GM12891 (cell line): ENCODE measurements at places on chromosomes 11 and 22.

DNA sequence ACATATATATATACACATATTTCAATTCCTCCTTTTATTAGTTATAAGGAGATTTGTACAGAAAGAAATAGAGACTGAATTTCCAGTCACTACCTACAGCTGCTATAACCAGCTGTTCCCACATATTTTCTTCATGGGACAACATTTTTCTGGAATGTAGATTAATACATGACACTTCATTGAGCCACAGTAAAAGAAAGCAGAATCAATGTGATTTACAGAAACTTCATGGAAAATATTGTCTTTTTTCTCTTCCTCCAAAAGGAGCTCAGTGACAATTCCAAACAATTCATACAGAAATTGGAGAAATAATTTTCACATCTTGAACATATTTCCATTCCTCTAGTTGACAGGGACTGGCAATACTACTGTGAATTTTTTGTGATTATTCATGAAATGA lies 249.2 kb downstream of the DLG2 start:
- DNase-seq, result no peak

DNA sequence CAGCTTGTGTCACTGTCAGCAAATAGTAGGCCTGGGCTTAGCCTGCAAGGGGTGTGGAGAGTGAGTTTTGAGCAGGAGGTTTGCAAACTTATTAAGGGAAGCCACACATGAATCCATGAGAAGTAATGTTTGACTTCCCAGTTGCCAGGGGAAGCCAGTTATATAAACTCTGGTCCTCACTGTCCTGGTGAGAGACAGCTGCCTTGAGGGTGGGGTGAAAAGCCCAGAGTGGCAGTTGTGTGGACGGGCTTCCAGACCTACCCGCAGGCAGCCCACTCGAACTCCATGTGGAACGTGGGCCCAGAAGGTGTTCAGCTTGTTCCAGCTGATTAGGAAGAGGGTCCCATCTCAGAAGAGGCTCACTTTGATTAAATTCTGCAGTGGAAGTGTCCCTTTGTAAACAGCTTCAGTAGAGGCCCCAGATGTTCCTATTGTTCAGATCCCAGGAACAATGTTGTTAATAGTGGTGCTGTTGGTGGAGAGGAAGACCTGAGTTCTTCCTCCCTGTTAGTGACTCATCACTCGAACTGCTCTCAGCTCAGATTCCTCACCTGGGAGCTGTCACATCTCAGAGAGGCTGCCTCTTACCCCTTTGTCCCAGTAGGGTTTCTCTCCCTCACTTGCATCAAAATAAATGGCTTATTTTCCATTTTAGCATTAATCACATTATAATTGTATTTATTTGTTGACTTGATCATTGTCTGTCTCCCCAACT lies 63.4 kb downstream of the GRAMD1B start:
- DNase-seq, result no peak

- DNase-seq, result no peak
Measured at GRCh38 chr11:85866137-85866827, 11.1 kb downstream of the CCDC83 start.

DNA sequence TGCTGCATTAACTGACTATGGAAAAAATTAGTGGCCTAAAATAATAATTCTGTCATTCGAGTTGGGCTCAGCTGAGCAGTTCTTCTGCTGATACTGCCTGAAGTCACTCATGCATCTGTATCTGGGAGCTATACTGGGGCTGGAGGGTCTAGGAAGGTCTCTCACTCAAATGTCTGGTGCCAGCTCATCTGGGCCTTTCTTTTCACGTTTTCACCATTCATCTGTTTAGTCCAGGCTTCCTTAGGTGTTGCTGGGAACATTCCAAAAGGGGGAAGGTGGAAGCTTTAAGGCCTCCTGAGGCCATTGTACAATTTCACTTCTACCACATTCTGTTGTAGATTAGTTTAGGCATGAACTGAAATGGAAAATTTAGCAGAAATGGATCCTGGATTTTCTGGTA lies 28.0 kb downstream of the YAP1 start:
- DNase-seq, result no peak

GRCh38 chr22:50731811-50732624 lies 6.0 kb upstream of the ACR start:
- peak; percentile 85 for DNase-seq

DNA sequence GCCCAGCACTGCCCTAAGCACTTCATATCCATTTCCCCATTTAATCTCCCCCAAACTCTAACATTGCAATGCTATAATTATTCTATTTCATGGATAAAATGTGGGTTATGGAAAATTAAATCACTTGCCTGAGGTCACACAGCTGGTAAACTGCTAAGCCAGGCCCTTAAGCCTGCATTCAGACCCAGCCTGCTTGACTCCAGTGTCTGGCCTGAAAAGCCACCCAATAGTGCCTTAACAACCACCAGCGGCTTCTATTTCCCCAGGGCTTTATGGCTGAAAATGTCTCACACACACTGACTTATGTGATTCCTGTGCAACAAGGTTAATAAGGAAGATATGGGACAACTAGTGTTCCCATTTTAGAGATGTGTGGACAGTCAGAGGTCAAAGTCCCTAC lies 178.5 kb upstream of the SNX19 start:
- no peak for DNase-seq

GRCh38 chr11:60926500-60926899 lies 2.2 kb downstream of the TMEM132A start:
- DNase-seq, result no peak

- DNase-seq, result no peak
Measured at GRCh38 chr11:64869571-64870175, 8.7 kb downstream of the EHD1 start.

- DNase-seq, result no peak
Measured at GRCh38 chr22:39718921-39719475, 148.4 kb downstream of the CACNA1I start.

- DNase-seq, result no peak
Measured at GRCh38 chr11:130122141-130122575, 37.4 kb upstream of the ST14 start.
